Mammary epithelial cell (primary cell): ENCODE measurements at places on chromosomes 13 and 19. TPM values are rescaled to one million over a fixed set of nuclear protein-coding genes. Genes with fewer than 3 reads are reported as not detected.

The SIGLEC7 gene
- not detected for total RNA-seq

The PCP2 gene
- total RNA-seq, result not detected

The SPIB gene
- not detected for total RNA-seq

The MATK gene
- total RNA-seq, result not detected in 2 replicates

The CYSLTR2 gene
- not detected for total RNA-seq

The KXD1 gene
- total RNA-seq, result 98.2 and 116 TPM in 2 replicates

The AZU1 gene
- total RNA-seq, result not detected
